ENCODE measurements at places on chromosomes 11 and 22.
A peak's percentile ranks its signal among the peaks of the same experiment; 100 is the strongest.

DNA sequence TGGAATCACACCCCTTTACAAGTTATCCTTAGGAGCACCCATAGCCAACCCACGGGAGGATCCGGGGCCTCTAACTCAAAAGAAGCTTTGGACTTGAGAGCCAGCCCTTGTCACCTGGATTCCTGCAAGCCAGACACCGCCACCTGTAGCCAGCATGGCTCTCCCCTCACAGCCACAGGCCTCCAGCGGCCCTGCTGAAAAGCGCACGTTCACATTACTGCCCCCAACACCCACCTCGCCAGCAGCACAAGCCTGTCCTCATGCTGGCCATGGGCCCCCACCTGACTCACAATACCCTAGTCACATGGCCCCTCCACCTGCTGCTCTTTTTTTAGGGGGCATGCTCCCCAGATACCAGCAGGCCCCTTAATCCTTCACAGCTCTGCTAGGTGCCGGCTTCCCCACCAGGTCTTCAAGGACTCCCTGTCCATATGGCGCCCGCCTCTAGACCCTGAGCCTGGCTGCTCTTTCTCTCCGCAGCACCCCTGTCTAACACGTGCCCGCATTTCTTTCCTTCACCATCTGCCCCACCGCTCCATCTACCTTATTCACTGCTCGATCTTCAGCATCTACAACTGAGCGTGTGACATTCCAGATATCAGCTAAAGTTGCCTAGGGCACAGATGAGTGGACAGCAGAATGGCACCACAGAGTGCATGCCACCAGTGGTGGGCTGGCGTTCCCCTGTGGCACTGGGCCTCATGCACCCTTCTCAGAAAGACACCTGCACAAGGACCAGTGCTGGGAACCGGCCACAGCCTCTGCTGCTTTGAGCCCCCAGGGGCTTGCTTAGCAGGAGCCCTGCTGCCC, 6.6 kb downstream of the CARS1 start:
- no peak for DNase-seq

- no peak for DNase-seq
These were observed 129.9 kb downstream of the KCNC1 start for GRCh38 chr11:17864478-17864941.

DNA sequence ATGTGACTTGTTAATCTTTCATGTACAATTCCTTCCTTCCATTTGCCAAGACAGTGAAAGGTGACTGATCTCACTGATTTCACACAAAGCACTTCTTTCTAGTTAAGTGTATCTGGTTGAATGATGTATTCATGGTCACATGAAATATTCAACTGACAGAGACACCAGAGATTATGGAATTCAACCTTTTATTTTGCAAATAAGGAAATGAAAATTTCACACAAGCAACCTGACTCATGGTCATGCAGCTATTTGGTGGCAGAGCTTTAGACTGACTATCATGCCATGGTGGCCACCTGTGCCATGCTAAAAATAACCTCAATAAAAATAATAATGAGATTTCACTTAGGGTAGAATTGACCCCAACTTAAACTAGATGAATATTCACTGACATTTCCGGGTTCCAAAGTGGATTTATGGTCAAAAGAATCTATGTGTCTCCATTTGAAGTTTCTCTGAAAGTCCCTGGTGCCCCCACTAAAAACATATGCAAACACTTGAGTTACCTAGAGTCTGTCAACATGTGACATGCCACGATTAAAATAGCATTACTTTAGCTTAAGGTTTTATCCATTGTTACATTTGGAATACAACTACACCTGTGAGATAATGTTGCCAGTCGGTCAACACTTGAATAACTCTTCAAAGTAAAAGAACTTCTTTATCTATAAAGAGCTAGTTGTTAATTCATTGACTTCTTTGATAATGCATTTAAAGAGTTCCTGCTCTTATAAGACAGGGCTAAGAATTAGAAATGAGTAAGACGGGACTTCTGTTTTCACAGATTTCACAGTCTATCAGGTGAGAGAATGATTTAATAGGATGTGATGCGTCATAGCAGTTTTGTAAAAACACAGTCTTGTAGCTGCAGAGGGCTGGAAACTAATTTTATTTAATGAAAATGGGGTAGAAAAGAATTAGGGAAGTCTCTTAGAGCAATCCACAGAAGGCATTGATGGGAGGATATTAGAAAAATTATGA, 94.6 kb upstream of the OR9G4 start:
- DNase-seq, result no peak

DNA sequence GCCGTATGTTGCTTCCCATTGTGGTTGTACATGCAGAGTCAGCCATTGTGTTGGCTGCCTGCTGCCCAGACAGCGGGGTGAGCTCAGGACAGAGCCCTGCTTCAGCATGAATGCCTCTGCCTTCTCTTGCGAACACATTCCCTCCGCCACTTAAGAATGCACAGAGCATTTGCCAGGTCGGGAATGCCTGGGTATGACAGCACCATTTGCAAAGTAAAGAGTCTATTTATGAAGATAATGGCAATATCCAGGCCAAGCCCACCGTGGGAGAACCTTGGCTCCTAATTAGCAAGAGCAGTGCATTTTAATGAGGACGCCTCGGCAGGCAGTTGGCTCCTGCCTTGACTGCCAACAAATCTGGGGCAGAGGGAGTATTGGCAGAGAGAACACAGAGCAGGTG, 62.5 kb upstream of the SORL1 start:
- DNase-seq, result no peak

- DNase-seq, result no peak
These were observed 8.7 kb downstream of the EHD1 start for GRCh38 chr11:64869571-64870175.

- DNase-seq, result no peak
These were observed 112.6 kb downstream of the ARL14EP start for GRCh38 chr11:30435488-30435887.

DNA sequence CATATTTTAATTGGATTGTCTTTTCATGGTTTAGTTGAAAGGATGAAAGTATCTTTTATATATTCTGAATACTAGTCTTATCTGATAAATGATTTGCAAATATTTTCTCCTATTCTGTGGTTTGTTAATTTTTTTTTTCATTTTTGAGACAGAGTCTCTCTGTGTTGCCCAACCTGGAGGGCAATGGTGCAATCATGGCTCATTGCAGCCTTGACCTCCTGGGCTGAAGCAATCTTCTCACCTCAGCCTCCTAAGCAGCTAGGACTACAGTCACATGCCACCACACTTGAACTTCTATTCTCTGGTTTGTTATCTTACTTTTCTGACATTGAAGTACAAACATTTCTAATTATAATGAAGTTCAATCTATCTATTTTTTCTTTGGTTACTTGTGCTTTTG, 30.0 kb upstream of the FAR1 start:
- no peak for DNase-seq

DNA sequence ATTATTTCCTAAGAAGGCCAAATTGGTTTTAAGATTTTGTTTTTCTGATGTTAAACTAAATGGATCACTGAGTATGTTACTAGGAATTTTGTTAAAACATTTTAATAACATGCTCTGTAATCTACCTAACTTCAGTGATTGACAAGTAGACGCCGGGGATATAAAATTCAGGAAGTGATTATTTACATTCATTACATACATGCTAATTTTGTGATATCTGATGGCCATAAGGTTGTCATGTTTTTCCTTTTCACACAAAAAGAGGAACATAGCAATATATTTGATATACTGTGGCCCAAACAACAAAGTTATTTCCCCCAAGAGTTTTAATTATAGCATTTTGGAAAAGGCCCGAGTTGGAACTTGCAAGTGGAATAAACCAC, 12.1 kb downstream of the SCUBE1 start:
- no peak for DNase-seq

GRCh38 chr11:12185914-12186313, 75.5 kb downstream of the MICAL2 start:
- no peak for DNase-seq

DNA sequence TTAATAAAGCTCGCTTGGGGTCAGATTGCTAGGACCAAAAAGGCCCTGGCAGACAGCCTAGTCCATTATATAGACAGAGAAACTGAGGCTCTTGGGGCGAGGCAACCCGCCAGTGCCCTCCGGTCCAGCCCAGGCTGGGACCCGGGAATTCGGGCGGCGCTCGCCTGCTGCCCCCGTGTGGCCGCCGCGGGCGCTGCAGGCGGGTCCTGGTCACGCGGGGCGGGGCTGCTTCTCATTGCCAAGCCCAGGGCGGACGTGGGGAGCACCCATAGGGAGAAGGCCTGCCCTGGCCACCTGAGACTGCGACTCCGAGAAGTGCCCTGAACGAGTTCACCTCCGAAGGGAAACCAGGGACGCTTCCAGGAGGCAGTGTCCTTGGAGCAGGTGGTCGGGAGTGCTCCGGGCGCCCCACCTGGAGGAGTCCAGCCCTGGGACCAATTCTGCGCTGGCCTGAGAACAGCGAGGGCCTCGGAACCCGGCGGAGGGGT, 36.0 kb upstream of the CSNK1E start:
- DNase-seq, result peak; percentile 57

DNA sequence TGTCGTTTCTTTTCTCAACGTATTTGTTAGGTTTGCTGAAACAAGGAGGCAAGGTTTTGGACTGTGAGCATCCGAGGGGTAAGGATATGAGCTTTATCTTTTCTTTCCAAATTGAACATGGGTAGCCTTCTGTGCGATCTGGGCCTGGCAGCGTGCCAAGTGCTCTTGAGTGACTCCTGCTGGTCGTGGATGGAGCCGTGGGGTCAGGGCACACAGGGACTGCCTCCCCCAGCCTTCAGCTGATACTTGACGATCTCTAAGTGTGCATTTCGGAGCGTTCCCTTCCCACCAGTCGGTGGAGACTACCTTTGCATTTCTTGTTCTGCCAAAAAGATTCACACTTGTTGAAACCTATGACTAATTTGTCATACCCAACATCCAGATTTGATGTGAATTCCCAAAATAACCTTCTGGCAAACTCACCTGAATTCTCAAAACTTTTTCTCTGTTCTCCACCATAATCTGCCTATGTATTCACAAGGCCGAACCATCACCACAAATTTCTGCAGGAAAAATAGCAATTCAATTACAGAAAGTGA, 40.1 kb upstream of the CLMP start:
- DNase-seq, result peak; percentile 22

- DNase-seq, result peak; percentile 58
These were observed 41.1 kb downstream of the GRAMD4 start for GRCh38 chr22:46661221-46661851.

DNA sequence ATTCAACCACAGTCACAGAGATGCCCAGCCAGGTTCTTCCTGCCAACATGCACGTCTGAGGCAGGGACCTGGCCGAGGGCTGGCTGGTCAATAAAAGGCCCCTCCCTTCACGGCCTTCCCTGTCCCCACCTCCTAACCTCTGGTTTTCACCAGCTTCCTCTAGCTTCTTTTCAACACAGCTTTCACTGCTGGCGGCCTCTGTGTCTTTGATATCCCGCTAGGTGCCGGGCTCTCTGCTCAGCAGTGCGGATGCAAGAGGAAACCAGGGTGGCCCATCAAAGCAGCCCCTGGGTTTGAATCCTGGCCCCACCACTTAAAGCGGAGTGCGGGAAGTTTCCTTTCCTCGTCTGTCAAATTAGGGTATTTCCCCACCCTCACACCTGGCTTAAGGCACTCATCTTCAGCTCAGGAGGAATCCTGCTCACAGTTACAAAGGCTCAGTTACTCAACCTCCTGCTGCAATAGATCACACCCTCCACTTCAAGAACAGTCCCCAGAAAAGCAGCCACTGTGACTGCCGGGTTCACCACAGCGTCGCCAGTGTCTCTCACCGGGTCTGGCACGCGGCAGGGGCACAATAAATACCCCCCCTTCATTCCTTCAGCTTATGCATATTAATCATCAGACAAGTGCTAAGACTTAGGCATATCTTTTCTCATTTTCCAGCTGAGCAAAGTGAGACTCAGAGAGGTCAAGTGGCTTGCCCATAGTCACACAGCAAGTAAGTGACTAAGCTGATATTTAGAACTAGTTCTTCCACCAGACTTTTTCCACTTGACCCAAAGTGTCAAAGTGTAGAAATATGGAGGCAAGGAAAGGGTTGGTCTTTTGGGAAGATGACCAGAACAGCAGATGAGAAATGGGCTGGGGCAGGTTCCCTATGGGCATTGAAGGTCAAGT, 45.7 kb downstream of the TXN2 start:
- DNase-seq, result peak; percentile 70

- DNase-seq, result no peak
These were observed 3.8 kb upstream of the INTS5 start for GRCh38 chr11:62656796-62657429.

DNA sequence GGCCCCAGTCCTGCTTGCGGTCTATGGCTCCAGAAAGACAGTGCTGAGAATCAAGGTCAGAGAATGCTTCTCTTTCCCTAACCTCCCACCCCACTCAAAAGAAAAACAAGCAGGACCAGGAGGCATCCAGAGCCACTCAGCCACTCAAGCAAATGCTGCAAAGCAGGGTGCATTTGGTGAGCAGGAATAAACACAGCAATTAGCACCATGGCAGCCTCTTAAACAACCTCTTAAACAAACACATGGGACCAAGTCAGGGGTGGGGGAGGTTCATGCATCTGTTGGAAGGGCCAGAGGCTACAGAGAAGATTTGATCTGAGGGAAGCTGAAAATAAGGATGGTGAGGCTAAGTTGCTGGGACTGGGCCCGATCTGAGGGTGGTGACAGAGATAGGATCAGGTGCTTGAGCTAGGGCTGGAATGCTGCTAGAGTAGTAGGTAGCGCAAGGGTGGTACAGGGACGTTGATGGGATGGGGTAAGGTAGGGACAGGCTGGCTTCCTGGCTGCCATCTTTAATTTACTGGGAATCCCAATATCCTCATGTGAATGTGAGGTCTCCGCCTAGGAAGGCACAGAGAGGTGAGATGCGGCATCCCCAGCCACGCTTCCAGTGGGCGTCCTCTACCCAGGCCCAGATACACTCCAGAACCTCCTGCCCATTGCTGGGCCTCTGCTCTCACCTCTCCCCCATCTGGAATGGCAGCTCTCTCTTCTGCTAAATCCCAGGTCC, 26.6 kb upstream of the LMO1 start:
- DNase-seq, result no peak

DNA sequence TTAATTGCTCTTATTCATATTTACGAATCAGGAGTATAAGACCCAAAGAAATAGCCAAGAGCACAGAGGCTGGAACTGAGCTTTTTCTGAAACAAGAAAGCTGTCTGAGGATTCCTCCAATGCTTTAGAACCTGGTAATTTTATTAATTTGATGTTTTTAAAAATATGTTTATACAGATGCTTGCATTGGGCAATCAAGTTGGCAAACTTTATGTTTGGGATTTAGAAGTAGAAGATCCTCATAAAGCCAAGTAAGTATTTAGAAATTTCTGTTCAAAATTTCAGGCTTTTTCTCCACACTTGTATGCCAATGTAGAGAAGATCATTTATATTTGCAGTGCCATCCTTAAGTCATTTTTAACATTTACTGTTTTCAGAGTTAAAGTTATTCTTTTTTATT, 24.3 kb upstream of the HIKESHI start:
- no peak for DNase-seq
